ENCODE measurements at places on chromosomes 2 and 18.
A peak's percentile ranks its signal among the peaks of the same experiment; 100 is the strongest.

DNA sequence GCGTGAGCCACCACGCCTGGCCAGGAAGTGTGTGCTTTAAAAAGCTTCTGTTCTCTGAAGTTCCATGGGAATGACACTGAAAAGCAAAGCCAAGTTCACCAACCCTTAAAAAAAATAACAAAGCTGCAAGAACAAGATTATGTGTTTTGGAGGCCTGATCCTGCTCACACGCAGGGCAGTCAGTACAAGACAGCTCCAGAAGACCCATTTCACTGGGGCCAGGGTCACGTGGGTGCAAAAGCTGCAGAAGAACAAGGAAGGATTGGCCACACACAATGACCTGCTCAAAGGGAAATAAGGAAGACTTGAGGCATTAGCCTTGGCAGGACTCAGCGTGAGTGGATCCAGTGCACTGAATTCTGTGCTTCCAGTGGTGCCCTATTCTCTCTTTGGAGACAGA is 187.9 kb downstream of the NCK2 start:
- DNase-seq = no peak

GRCh38 chr2:215973954-215974699 is 39.2 kb downstream of the MREG start:
- peak; percentile 50 for DNase-seq

DNA sequence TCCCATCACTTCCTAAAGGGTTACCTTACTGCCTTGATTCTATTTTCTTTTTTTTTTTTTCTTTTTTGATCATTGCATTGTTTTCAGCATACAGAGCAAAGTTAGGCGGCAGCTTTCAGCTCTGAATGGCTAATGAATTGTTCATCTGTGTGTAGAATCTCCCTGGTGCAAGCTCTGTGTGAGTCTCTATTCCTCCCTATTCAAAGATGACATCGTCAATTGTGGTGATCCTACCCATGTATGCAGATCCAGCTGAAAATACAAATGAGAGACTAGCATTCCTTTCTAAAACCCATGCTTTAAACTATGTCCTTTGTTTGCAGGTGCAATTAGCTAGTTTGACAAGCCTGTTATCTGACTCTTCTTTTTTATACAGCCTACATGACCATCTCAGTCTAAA is 539.0 kb downstream of the ARHGAP15 start:
- DNase-seq = no peak

- no peak for DNase-seq
Observed at GRCh38 chr18:13272416-13272815, 53.9 kb downstream of the LDLRAD4 start.

- DNase-seq = no peak
Observed at GRCh38 chr2:105870062-105870461, 125.3 kb downstream of the NCK2 start.

- DNase-seq = no peak
Observed at GRCh38 chr2:173741759-173742158, 223.4 kb downstream of the SP3 start.

DNA sequence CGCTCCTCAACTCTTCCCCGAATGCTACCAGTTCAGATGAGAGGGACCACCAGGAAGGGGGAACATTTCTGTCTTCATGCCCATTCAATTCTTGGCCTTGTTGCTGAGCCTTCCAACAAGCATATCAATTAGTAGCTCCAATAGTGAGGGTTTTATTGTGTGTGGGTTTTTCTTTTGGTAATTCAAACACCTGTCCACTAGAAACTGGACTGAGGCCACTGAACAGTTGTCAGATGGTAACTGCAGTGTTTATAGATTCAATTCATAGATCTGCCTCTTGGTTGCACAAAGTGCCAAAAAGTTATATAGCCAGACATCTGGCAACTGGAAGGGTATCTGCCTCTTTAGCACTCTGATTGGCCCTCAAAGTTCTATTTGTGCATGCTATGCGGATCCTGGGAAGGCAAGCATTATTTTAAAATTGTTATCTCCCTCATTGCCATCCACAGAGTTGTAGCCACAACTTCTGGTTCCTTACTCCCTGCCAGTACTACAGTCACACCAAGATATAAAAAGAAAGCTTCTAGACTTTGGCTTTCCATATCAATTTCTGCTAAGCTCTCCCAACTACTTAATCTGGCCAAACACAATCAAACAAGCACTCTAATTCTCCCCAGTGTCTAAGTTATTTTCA is 83.3 kb upstream of the ZNF521 start:
- DNase-seq = no peak

- peak; percentile 45 for DNase-seq
Observed at GRCh38 chr2:19536136-19536535, 177.7 kb upstream of the OSR1 start.

GRCh38 chr2:69471793-69472192 is 34.6 kb upstream of the NFU1 start:
- DNase-seq = no peak

DNA sequence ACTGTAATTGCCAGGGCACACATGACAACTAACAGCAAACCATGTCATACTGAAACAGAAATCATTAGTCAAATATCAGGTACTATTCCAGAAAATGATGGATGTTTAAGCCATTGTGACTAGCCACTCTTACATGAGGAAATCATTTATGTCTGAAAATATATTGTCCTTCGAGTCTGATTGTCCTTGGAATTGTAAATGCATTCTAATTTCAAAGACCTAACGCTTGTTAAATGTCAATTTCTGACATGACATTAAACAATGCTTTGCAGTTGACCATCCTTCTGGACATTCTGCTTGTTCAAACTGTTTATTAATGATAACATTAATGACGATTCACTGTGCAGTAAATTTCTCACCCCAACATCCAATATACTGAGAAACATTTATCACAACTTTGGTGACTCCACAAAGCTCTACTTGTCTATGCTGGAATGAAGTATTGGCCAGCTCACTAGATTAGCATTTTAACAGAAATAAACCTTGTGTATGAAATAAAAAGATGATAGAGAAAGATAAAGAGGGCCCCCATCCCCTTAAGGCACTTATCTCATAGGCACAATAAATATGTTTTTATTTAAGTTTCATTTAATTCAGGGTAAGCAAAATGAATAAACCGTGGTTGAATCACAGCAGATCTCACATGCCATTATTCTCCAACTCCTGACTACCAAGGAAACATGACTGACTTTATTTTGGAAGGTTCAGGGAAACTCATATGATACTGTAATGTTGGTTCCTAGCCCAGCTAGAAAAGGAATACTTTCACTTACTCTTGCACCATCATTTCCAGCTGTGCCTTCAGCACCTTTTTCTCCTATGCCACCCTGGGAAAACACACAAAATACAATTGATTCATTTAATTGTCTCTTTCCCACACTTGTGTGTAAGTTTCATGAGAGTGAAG is 82.3 kb downstream of the COL3A1 start:
- DNase-seq = no peak

DNA sequence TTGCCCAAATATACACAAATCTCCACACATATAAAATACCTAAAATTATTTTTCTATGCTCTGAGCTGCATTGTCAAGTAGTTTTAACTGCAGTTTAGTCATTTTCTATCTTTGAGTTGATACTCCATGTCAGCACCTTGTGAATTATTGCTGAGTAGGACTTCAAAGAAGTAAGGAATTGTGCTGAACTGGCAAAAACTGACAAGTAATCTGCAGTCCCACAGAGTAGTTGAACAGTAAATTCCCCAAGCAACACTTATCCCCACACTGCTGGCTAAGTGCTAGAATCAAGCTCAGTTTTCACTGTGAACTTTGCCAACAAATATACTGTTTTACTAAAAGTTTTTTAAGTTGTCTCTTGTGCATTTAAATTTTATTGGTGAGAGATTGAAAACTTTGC is 141.8 kb upstream of the ST6GAL2 start:
- DNase-seq = no peak

GRCh38 chr2:130152816-130153595 is 8.1 kb upstream of the CCDC74B start:
- no peak for DNase-seq

DNA sequence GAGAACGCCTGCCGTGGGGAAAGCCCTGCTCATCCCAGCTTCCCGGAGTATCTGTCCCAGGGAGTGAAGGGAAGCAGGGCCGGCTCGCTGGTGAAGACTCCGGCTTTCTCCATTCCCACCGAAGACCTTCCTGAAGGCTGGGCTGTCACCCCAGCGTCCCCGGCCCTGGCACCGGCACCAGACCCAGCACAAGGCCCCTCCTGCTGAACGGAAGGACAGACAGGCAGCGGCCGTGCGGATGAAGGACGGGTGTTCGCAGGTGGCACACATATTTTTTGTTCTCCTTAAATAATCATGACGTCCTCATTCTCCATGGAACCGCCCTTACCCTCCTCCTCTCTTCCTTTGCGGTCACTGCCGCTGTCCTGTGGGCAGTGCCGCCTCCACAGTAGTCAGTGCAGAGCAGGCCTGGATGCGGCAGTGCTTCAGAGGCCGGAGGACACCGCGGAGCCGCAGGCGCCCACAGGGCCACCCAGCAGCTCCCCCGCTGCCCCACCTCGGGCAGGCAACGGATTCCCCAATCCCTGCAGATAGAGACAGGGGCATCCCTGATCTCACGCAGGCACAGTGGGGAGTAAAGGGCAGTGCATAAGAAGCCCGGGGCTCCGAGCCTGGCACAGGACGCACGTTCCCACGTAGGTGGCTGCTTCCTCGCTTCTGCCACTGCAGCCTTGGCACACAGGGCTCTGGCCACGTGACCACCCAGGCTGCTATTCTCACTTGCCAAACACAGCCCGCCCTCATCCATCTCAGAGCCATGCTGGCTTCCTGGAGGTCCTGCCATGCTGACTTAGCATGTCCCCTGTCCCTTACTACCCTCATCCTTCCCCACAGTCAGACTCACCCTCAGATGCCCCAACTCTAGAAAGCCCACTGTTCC is 229.7 kb downstream of the EIPR1 start:
- no peak for DNase-seq

DNA sequence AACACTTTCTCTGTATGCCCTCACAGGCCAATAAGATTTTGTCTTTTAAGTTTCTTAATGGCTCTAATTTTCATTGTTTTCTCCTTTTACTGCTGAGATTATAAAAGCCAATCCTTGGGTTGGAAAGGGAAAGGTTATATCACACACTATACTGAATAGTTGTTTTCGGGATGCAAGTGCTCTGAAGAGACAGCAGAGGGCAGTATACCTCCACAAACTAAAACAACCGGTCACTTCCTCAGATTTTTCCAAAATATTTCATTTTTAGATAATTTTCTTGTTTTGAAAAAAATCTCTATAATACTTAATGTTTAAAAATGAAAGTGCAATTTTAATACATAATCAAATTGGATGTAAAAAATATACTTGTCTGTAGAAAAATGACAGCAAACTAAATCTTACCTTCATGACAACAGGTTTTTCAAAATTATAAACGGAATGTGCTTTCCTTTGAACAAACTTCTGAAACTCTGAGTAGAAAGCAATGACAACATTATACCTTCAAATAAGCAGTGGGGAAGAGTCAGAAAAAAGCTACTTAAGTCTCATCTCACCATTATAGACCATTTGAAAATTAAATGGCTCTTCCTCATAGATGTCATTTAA is 82.7 kb downstream of the ORC4 start:
- DNase-seq = no peak

- DNase-seq = no peak
Observed at GRCh38 chr2:152395103-152395502, 60.1 kb downstream of the FMNL2 start.

DNA sequence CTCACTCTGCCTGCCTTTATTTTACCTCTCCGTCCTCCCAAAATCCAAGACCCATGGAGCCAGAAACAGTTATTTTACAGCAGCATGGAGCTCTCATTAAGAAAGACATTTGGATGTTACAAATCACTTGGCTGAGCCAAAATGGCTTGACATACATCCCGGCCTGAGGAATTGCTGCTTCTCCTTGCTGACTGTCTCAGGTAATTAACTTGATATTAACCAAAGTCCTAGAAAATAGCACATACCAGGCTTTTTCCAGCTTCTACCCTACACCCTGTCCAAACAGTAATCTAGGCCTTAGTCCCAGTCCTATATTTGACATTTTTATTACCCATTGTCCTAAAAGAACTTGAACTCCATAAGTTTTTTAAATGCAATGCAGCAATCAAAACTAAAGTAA is 205.0 kb downstream of the TMX3 start:
- DNase-seq = no peak

DNA sequence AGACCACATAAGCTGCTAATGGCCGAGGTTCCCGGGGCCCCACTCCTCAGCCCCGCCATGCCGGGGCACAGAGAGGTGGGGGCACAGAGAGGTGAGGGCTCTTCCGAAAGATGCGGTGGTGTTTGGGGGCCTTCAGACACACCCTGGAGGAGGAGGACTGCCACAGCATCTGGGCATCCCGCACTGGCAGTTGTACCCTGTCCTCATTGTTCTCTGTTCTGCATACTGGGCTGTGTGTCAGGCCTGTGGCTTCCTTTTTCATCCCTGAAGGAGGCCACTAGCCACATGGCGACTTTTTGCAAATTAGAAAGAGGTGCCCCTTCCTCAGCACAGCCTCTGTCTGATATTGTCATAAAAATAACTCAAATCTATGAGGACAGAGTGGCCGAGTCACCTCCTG is 150.1 kb downstream of the CTIF start:
- DNase-seq = no peak

GRCh38 chr2:97720746-97721145 is 7.4 kb downstream of the ZAP70 start:
- DNase-seq = no peak

GRCh38 chr2:37376421-37377186 is 32.2 kb downstream of the QPCT start:
- peak; percentile 63 for DNase-seq

GRCh38 chr18:38611036-38611964 is 1045.7 kb upstream of the CELF4 start:
- peak; percentile 15 for DNase-seq

DNA sequence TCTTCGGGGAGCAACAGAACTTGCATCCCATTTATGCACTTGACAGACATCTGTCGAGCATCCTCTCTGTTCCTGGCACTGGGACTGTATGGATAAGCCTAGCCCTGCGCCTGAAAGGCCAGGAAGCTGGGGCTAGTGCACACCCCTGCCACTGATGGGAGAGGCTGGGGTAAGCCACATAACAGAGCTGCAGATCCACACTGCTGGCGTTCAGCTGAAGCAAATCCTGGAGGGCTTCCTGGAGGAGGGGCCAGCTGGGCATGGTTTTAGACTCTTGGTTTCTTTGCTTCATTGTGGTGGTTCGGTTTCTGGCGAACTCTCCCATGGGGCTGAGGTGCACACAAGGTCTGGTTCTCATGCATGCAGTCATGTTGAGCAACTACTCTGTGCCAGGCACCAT is 45.5 kb upstream of the FOSL2 start:
- DNase-seq = no peak

- no peak for DNase-seq
Observed at GRCh38 chr2:238580486-238580885, 153.8 kb downstream of the ASB1 start.

DNA sequence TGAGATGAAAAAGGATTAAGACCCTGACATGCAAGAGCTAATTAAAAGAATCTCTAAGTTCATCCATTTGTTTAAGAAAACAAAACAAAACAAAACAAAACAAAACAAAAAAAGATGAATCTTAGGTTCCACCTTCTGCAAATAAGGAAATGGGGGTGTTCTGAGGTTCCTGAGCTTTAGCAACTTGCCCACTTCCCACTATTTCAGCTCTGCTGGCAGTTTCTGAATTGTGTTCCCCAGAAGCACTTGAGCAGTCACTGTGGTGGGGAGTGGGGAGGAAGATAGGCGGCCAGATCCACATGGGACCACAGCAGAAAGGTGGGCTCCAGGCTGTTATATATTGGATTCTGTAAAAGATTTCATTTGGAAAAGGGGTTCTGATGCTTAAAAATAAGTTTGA is 20.3 kb downstream of the INO80C start:
- no peak for DNase-seq
